ENCODE measurements at places on chromosomes 2 and 18.

DNA sequence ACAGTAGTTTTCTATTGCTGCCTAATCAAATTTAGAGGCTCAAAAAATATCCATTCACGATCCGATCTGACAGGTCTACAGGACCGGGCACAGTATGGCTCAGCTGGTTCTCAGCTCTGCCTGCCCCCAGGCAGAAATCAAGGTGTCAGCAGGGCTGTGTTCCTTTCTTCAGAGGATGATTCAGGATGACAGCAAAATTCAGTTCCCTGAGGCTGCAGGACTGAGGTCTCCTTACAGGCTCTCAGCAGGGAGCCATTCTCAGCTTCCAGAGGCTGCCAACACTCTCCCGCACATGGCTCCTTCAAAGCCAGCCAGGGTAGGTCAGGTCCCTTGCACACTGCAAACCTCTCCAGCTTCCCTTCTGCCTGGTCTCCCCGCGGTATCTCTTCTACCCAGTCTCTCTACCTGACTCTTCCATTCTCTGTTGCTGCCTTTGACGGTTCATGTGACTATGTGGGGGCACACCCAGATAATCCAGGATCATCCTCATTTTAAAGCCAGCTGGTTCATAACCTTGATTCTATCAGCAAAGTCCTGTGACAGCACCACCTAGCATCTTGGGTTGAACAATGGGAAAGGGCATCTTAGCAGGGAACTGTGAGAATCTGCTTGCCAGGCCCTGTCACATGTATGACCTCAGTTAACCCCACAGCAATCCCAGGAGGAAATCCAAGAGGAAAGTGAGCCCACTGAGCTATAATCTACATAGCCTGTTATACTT is 50.4 kb downstream of the UXS1 start:
- DNase-seq: no peak

DNA sequence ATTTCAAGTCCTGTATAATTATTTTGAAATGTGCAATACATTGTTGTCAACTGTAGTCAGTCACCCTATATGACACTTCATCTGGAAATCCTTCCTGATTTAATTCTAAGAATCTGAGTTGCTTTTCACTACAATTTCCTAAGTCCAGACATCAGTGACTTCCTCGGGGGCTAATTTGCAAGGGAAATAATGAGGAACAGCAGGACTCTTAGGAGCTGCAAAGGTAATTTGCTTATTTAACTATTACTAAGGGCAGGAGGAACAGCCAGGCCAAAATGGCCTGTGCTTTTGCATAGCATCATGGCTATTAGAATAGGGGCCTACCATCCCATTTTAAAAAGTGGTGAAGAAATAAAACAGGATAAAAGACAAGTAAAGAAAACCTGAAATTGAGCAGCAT is 178.8 kb downstream of the MC4R start:
- DNase-seq: no peak

GRCh38 chr2:226674123-226674522 is 125.5 kb downstream of the IRS1 start:
- DNase-seq: no peak

DNA sequence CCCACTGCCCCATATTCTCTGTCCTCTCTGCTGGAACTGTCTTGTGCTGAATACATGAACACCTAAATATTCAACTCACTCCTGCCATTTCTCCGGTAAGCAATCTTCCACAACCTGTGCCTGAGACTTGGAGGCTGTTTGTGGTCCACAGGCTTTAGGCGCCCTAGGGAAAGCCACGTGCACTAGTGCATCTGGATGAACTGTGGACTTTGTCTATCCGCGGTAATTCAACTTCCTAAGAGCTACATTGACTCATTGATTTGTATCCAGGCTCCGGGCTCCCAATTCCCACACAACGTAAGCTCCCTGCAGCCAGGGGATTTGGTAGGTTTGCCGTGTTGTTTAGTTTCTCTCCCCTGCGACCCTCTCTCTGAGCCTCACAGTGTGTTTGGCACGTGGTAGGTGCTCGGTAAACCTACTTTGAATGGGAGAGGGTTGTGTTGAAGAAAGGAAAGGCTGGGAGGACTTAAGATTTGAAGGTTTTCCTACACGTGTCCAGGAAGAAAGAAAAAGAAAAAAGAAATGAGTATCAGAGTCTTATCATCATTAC is 718.2 kb downstream of the DPP10 start:
- DNase-seq: no peak

GRCh38 chr18:5395860-5396448 is 100.4 kb upstream of the ZBTB14 start:
- DNase-seq: no peak

GRCh38 chr2:164722616-164723338 is 101.5 kb upstream of the GRB14 start:
- no peak for DNase-seq

GRCh38 chr2:151842830-151843690 is 14.8 kb upstream of the ARL5A start:
- no peak for DNase-seq

DNA sequence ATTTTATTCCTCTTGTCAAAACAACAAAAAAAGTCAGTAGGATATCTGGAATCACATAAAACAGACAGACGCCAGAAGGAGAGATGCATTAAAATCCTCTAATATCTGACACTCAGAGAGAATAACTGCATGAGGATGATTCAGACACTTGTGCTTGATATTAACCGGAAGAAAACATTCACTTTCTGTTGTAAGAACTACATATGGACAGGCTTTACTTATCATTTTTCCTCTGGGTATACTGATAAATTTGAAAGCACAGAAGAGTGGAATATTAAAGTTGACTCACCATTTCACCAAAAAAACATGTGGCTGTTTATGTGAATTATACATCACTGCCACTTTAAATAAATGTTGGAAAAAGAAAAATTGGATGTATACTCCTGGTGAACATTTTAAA is 589.1 kb upstream of the CDH2 start:
- DNase-seq: no peak

DNA sequence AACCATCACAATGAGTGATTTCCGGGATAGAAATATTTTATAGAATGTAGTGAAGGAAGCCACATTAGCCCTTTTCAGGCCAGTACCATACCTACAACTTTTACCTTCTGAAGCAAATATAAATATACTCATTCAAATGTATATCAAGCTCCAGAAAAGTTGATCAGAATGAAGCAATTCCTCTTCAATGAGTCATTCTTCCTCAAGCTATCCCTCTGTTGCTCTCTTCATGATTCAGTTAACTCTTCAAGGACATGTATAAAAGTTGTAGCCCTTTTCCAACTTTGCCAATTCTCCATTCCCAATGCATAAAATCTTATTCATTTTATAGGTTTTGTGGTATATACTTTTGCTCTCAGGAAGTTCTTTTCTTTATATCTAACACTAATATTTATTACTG is 242.1 kb upstream of the RGPD4 start:
- DNase-seq: no peak

GRCh38 chr2:131038258-131039100 is 54.8 kb downstream of the FAM168B start:
- DNase-seq: no peak
